ENCODE measurements at places on chromosomes 4 and X.

DNA sequence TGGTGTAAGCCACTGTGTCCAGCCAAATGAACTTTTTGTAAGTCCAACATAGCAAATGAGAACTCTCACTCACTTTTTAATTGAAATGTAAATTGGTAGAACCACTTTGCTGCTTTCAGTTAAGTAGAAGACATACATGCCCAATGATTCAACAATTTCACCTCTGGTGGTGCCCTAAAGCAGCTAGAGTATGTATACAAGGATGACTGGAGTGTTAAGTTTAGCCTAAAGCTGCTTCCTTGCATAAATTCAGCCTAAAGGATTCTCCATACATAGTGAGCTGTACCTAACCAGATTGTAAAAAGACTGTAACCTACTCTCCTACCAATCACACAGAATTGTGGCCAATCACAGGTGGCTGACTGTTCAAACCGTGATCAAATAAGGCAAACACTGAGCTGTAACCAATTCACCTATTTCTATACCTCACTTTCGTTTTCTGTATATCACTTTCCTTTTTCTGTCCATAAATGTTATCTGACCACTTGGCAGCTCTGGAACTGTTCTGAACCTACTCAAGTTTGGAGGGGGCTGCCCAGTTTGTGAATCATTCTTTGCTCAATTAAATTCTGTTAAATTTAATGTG is 39.9 kb downstream of the PDS5A start:
- no peak for DNase-seq

GRCh38 chr4:35970366-35970960 is 273.9 kb downstream of the ARAP2 start:
- peak; percentile 20 for DNase-seq

- no peak for DNase-seq
Measured at GRCh38 chrX:21912220-21912619, 28.3 kb upstream of the SMS start.

GRCh38 chrX:92247076-92247475 is 467.9 kb downstream of the PCDH11X start:
- no peak for DNase-seq

DNA sequence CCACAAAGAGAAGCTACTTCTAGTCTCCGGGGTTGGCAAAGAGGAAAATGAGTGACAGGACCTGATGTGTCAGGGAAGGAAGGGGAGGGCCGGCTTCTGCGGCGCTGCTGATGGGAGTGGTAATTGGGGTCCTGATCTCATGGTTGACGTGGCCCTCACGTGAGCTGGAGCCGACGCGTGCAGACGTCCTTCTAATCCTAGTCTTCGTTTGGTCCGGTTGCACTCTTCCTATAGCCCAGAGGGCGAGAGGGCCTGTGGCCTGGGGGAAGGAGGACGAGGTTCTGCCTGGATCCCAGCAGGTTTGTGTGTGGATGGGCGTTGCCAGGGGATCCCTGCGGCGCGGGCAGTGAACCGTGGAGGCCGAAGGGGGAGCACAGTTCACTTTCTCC is at the start of gene ARMCX1:
ARMCX1 (plus strand) TSS at position 186 of the 389 bp plus-strand sequence. CDS start 2,384 bp downstream, outside the sequence.
- peak; percentile 50 for DNase-seq

DNA sequence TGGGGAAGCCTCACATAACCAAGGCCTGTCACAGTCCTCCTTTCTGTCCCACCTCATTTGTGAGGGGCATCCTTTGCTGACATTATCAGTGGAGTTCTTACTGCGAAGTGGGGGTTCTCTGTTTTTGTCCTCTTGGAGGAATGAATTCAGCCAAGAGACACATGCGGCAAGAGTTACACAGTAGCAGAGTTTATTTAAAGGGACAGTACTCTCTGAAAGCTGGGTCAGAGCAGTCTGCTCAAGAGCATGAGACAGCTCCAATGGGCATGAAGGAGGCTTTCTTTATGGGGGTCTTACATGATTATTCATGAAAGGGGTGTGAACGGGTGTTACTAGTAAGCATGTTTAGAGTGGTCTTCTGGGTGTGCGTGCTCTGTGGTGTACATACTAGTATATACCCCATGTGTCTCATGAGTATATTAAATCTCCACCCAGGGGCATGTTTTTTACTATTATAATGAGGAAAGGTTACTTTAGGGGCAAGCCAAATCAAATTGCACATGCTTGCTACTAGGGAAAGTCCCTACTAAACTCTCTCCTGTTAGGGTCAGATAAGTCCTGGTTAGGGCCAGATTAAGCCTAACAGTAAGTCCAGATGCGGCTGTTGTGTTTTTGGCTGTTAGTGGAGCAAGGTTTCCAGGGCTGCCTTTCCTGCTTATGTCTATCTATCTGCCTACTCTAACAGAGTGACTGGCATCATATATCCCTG is 19.8 kb upstream of the LGI2 start:
- DNase-seq, result no peak

DNA sequence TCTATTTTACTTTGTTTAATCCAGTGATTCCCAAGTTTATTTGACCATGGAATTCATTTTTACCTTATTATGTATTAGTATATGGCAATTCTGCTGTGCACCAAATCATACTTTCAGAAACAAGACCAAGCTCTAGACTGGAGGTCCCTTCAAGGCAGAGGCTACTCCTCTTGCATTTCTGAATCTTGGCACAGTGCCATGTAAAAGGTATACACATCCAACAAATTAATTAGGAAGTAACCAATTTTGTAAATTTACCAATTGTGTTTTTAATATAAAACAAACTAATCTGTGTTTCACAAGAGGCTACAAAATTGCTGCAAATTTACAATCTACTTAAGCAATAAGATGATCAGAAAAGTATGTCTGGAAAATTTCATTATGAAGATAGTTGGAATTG is 712.2 kb upstream of the HS3ST1 start:
- DNase-seq, result no peak

DNA sequence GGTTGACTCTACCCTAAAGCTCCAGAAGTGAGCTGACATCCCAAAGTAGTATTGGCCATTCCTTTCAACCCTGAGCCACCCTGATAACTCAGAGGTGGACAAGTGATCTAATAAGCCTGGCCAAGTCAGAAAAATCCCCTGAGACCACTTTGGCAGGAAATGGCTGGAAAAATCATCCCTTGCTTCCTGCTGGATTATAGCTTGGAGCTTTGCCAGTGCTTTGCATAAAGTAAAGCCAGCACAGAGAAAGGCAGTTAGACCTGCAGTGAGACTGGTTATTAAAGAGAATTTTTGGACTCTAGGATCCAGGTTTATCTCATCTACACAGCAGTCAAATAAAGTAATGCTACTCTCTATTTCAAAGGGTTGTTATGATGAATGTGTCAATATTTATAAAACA is 6.4 kb downstream of the CXCL3 start:
- no peak for DNase-seq

- DNase-seq, result peak; percentile 96
Measured at GRCh38 chr4:48269861-48270522, 354 bp upstream of the TEC start.

GRCh38 chr4:75995727-75996126 is 5.0 kb upstream of the SDAD1 start:
- DNase-seq, result no peak

DNA sequence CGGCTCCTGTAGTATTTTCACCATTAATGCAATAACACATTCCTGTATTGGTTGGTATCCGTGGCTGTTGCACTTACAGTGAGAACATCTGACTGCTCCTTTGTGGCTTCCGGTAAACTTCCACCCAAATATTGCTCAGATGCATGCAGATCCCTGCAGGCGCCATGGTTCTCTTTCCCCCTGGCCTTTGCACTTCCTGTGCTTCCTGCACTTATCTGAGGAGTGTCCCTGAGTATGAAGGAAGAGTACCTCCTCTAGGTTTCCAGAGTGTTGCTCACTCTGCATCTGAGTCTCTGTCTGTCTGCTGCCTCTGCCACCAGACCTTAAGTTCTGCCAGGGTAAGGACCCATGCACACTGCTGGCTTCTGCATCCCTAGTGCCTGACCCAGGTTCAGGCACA is 117.2 kb upstream of the SLC34A2 start:
- no peak for DNase-seq

DNA sequence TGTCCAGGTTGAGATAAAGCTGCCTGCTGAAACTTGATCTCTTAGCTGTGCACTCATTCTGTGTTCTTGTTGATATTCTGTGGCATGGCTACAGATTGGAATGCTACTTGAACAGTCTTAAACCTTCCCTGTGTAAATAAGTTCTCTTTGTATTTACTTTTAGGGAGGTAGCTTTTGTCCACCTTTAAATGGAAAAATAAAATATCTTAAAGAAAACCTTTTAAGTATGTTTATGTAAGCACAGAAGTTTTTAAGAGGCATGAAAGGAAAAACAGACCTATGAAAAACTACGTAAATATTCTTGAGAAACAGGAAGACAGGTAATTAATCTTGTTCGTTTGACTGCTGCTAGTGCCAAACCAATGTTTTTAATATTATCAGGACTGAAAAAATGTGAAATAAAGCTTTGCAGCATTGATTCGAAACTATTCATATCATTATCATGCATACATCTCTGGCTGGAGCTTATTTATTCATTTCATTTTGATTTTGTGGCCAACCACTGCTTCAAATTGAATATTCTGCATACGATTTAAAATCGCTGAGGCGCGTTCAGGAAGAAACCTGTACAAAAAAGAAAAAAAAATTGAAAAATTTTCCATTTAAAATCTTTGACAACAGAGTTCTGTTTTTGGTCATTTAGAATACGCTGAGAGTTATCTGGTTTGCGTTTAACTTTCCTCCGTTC is 17.8 kb downstream of the HSD17B13 start:
- no peak for DNase-seq

GRCh38 chr4:1030559-1030958 is 19.1 kb downstream of the FGFRL1 start:
- no peak for DNase-seq

GRCh38 chr4:22334155-22334554 is 181.7 kb downstream of the ADGRA3 start:
- no peak for DNase-seq

DNA sequence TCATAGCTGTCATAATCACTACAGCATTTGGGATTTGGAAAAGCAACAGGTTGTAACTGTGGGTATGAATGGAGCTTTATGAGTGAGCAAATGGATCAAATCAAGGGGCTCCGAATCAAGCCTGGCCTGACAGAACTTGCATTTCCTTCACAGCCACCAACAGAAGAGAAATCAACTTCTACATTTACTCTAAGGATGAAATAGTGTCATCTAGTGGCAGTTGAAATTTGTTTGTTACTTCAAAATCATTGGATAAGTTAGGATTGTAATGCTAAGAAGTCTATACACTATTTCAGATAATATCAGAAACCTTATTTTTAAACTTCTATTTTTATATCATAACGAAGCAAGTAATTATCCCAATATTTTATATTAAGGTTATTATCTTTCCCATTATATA is 10.7 kb upstream of the WDR17 start:
- no peak for DNase-seq

DNA sequence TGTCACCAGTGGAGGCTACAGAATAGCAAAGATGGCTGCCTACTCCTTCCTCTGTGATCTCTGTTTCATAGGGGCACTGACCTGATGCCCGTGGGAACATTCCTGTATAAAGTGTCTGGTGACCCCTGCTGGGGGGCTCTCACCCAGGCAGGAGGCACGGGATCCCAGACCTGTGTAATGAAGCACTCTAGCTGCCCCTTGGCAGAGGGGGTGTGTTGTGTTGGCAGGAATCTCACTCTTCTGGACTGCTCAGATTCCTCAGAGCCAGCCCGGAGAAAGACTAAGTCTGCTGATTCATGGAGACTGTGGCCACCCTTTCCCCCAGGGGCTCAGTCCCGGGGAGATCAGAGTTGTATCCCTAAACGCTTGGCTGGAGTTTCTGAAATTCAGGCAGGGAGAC is 648.3 kb downstream of the SPRY1 start:
- no peak for DNase-seq

- DNase-seq, result peak; percentile 59
Measured at GRCh38 chr4:185210102-185210981, 944 bp downstream of the SNX25 start.

GRCh38 chr4:41050880-41051775 is 163.2 kb downstream of the APBB2 start:
- no peak for DNase-seq

- no peak for DNase-seq
Measured at GRCh38 chr4:105875233-105875632, 20.0 kb upstream of the NPNT start.

DNA sequence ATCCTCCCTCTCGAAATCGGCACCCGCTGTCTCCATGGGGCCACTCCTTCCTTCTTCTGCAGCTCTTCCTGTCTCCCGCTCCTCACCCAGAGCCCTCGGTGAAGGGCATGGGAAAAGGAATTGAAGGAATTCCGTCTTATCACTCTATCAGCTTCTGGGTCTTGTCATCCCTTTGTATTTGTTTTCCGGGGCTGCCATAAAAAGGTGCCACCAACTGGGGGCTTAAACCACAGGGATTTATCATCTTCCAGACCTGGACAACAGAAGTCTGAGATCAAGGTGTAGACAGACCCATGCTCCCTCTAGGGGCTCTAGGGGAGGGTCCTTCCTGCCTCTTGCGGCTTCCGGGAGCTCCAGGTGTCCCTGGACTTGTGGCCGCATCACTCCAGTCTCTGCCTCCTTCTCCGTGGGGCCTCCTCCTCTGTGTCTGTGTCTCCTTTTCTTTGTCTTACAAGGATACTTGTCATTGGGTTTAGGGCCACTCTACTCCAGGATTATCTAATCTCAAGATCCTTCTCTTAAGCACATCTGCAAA is 24.0 kb downstream of the CD99 start:
- no peak for DNase-seq

DNA sequence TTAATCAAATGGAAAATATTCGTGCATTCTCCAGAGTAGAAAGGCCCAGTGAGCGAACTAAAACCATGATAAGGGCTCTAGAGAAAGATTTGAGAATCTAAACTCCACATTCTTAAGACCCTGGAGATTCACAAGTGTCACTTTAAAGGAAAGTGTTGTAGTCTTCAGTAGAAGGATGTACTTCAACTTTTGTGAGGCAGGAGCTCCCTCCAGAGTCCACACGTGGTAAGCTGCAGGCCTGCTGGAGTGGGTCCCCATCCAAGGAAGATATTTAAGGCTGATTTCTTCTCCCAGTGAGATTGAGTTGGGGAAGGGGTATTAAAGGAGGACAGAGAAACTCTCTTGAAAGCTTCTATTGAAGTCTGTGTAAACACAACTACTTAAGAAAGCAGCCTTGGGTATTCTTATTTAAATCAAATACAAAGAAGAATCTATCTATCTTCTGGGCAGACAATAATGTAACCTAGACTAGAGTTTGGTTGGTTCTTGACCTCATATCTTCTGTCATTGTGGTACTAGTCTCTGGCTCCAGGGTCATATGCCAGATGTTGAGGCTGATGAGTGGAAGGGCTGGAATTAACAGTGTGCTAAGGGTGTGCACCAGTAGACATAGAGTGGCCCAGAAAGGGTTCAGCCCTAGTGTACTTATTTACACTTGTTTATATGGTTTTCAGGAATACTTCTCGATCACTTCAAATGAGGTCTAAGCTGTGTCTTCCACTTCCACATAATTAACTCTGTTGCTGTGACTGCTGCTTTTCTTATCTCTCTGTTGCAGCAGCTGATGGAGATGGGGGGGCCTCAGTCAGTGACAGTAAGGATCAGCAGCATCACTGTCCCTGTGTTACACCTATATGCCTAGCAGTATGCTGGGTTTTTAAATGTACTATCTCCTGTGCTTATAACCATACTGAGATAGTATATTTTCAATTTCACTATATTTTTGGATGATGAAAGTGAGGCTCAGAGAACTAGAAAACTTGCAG is 76.1 kb downstream of the HMGB2 start:
- DNase-seq, result peak; percentile 55

GRCh38 chr4:149796381-149796780 is 19.3 kb downstream of the IQCM start:
- no peak for DNase-seq

- DNase-seq, result no peak
Measured at GRCh38 chr4:172851534-172851933, 317.1 kb upstream of the GALNT7 start.
